ENCODE measurements at places on chromosomes 2 and 18. TPM values are rescaled to one million over a fixed set of nuclear protein-coding genes. Genes with fewer than 3 reads are reported as not detected.

Gene CXCR4
- total RNA-seq = 160 TPM

Gene NCK2
- total RNA-seq = 54.1 TPM

DNA sequence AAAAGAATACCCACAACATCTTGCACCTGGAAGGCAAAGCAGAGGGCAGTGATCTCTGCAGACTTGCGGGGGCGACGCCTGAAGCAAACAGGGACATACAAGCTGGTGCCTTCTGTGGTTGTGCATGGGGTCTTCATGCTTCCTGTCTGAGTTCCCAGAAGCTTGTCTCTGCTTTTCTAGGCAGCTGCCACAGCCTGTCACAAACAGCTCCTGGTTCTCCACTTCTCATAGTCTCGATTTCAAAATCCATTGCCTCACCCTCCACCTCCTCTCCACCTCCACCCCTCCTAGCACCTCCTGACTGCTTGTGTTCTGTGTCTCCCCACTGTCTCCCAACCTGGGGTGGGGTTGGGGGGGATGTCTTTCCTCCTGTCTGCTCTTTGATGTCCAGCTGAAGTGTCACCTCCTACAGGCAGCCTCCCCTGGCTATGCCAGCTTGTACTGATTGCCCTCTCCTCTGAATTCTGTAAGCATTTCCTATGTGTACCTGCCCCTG lies 1.7 kb upstream of the PROC start:
- peak overlapping the region; percentile 60 for H3K27ac ChIP-seq
- no peak for DNase-seq
- peaks cover 25% of the 10 kb centered on the region for H3K4me1 ChIP-seq
- peaks cover 19% of the 10 kb centered on the region for H3K27me3 ChIP-seq

DNA sequence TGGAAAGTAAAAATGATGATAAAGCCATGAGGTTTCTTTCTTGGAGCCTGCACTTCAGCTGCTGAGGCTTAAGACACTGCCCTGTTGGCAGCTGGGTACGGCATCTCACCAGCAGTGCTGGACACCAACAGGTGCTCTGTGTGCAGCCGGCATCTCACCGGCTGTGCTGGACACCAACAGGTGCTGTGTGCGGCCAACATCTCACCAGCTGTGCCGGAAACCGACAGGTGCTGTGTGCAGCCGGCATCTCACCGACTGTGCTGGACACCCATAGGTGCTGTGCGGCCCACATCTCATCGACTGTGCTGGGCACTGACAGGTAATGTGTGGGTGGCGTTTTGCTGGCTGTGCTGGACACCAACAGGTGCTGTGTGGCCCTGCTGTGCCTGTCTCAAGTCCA lies 190.8 kb downstream of the TMEM18 start:
- H3K36me3 ChIP-seq = no peaks in the 10 kb centered on the region
- no peak overlapping the region for H3K27ac ChIP-seq
- H3K4me3 ChIP-seq = no peak overlapping the region
- DNase-seq = no peak
- H3K27me3 ChIP-seq = peaks cover 2% of the 10 kb centered on the region

- no peaks in the 10 kb centered on the region for H3K36me3 ChIP-seq
- H3K27me3 ChIP-seq = no peaks in the 10 kb centered on the region
- H3K4me1 ChIP-seq = peaks cover 52% of the 10 kb centered on the region
- DNase-seq = no peak
These were observed 17.1 kb downstream of the FAM178B start for GRCh38 chr2:96969321-96969720.

- no peak for DNase-seq
- H3K27me3 ChIP-seq = no peaks in the 10 kb centered on the region
- H3K4me1 ChIP-seq = peaks cover 3% of the 10 kb centered on the region
- no peak overlapping the region for H3K27ac ChIP-seq
- no peak overlapping the region for H3K4me3 ChIP-seq
These were observed 111.5 kb upstream of the LDLRAD4 start for GRCh38 chr18:13107074-13107473.

DNA sequence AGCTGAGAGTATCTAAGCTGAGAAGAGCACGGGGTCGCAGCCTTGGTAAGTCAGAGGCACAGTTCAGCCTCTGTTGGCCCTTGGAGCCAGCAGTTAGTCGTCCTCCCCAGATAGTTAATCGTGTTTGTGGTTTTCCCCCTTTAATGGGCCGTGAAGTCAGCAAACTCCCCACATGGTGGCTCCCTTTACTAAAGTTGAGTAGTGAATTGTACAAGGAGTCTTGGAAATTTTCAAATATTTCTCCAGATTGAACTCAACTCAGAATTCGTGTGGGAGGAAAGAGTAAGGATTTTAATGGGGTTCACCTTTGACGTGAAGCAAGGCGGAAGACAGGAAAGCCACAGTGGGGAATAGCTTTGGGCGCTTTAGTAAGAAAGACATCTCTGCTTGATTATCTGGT lies 2.4 kb upstream of the ADCYAP1 start:
- H3K27ac ChIP-seq = no peak overlapping the region
- peaks cover 2% of the 10 kb centered on the region for H3K36me3 ChIP-seq
- no peak for DNase-seq
- H3K4me1 ChIP-seq = peaks cover 11% of the 10 kb centered on the region

DNA sequence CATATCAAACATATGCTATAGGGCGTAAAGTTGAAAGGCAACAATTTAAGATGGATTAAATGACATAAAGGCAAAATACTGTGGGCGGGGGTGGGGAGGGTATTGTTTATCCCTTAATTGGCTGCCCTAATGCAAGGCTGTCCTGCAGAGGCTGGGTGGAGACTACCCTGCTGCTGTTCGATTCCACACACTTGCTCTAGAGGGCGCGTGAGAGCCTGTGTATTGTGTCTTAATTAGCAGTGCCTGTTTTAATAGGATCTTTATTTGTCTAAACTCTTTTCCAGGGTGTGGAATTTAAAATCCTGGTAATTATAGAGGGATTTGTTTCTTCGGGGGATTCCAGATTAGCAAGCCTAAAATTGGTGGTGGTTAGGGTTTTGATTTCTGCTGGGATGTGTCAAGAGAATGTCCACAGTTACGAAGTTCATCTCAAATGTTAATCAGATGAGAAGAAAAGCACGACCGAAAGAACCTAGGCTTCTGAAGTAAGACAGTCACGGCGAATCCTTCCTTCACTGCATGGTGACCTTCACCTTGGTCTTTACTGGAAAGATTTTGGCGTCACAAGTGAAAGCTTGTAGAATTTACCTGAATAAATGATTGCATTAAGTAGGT lies 103.5 kb upstream of the MAP3K20 start:
- no peaks in the 10 kb centered on the region for H3K36me3 ChIP-seq
- no peak overlapping the region for H3K27ac ChIP-seq
- H3K4me3 ChIP-seq = no peak overlapping the region
- H3K4me1 ChIP-seq = peaks cover 1% of the 10 kb centered on the region
- DNase-seq = peak; percentile 57
- H3K27me3 ChIP-seq = peaks cover 56% of the 10 kb centered on the region

All from activated CD8-positive, alpha-beta memory T cell treated with anti-CD3 and anti-CD28 coated beads, Interleukin-2, amount 10 ng/mL, durations not matched to agents 7 days and 5 days (primary cell).